ENCODE measurements at places on chromosomes 12 and 14. TPM values are rescaled to one million over a fixed set of nuclear protein-coding genes. Genes with fewer than 3 reads are reported as not detected.

DNA sequence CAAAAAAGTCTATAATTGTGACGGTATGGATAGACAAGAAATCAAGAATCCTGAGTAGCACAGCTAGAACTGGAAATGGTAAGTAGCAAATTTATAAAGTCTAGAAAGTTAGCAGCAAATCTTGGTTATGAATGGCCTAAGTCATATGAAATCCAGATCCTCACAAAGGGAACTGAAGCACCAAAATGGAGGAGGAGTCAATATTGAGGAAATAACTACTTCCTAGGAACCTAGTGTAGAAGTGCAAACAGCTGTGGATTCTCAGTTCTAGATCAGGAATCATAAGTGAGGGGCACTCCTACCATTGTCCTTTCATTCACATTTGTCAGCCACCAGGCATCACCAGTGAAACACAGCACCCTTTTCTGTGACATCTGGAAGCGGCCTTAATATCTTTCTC lies 202.2 kb upstream of the DCN start:
- no peak for DNase-seq

DNA sequence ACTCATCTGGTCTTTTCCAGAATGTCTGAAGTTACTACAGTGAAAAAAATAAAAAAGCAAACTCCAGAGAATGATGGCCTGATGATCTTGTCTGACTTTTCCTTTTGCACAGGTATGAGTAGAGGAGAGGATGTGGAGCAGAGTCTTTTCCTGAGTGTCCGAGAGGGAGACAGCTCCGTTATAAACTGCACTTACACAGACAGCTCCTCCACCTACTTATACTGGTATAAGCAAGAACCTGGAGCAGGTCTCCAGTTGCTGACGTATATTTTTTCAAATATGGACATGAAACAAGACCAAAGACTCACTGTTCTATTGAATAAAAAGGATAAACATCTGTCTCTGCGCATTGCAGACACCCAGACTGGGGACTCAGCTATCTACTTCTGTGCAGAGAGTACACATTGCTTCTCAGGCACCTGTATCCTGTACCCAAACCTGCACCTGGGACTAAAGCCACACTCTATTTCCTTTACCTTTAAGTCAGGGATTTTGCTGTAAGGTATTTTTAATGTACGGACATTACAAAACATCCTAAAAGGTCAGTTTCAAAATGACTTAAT lies 75.8 kb upstream of the OR4E1 start:
- DNase-seq, result no peak

GRCh38 chr12:68490476-68490875 lies 120.2 kb upstream of the RAP1B start:
- DNase-seq, result no peak

- DNase-seq, result no peak
These were observed 261.3 kb upstream of the NOS1 start for GRCh38 chr12:117622741-117623140.

- DNase-seq, result peak; percentile 27
These were observed 1349.1 kb downstream of the TMEM121 start for GRCh38 chr14:106875503-106875902.

DNA sequence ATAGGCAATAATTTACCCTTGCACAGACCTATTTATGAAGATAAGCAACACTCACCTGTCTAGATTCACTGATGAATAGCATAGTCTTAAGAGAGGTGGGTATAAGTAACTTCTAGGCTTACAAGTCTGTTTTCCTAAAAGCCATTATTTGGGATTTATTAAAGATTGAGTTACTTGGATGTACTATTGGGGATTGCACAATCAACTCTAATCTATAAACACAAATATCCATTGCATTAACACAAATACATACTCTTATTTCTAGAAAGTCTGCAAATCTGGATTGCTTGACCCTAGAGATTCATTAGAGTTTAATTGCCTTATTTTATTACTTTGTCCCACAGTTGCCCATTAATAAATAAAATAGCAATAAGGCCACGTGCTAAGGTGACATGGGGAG lies 148.1 kb upstream of the CCDC198 start:
- no peak for DNase-seq

- DNase-seq, result peak; percentile 61
These were observed 3.0 kb downstream of the SDSL start for GRCh38 chr12:113424915-113425823.

- DNase-seq, result peak; percentile 28
These were observed 10.4 kb upstream of the DCD start for GRCh38 chr12:54658306-54659264.

GRCh38 chr12:52795694-52796428 lies at the start of gene KRT3:
KRT3 (minus strand) TSS chr12:52796117; CDS start chr12:52796042, 75 bp downstream.
- no peak for DNase-seq

- DNase-seq, result no peak
These were observed 454.4 kb downstream of the VRK1 start for GRCh38 chr14:97251491-97252155.

DNA sequence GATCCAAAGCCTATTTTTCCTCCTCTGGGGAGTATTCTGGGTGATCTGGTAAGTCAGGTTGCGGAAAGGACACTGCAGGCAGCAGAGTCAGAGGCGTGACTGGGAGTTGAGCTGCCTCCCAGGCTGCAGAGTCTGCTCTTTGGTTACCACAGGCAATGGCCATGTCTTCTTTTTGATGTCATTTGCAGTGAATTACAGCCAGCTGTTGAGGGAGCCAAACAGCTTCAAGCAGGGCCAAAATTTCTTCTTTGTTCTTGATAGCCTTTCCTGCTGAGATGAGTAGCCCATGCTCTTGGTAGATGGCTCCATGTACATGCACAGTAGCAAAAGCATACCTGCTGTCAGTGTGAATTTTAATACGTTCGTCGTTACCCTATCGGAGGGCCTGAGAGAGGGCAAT lies 116.6 kb upstream of the PZP start:
- DNase-seq, result no peak

Gene ATG2B
- total RNA-seq, result 18.1 TPM

Gene CLEC1B
- not detected for total RNA-seq

Gene HCAR2
- not detected for total RNA-seq

Gene PRIMA1
- not detected for total RNA-seq

Gene CLEC1A
- total RNA-seq, result not detected

Gene VRTN
- not detected for total RNA-seq

Gene NFE2
- 1.4 TPM for total RNA-seq

Gene TPCN1
- 43.1 TPM for total RNA-seq

Data from myocyte (in vitro differentiated cells).